NCI-H187 (cell line): ENCODE measurements at places on chromosomes 16 and 17.

DNA sequence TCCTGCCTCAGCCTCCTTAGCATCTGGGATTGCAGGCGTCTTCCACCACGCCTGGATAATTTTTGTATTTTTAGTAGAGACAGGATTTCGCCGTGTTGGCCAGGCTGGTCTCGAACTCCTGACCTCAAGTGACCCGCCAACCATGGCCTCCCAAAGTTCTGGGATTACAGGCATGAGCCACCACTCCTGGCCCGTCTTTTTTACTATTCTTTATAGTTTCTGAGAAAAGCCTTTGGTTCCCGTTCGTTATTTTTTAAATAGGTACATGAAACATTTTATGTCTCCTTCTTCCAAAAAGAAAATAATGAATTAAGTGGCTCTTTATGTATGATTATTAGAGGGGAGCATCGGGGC, 570 bp upstream of the BCO1 start:
- DNase-seq, result no peak

DNA sequence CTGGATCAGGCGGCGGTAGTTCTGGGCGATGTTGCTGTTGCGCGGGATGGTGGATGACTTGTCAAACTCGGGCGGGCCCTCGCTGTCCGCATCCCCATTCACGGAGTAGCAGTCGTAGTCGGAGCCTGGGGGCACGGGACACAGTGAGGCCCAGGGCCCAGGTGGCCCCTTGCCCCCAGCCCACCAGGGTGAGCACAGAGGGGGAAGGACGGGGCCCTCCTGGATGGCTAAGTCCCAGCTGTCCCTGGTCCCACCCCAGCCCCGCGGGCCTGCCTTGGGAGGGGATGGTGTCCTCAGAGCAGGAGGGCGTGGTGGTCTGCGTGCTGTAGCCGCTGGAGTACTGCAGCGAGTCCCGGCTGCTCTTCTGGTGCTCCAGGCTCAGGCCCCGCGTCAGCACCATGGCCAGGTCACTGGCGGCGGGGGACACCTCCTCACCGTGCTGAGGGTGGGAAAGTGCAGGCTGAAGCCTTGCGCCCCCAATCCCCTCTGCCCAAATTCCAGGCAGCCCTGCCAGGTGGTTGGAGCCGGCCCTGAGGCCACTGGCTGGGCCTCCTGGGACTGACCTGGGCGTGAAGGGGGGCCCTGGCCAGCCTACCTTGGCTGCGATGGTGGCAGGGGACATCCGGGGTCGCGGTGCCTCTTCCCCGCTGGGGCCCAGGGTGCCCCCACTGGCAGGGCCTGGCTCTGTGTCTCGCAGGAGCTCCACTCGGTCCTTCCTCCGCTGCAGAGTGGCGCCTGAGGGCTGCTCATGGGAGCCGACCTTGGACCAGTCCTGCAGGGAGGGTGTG, 18.2 kb downstream of the IL34 start:
- no peak for DNase-seq

GRCh38 chr17:31495022-31495885, 103.8 kb downstream of the RAB11FIP4 start:
- no peak for DNase-seq

- DNase-seq, result no peak
These were observed 1.8 kb downstream of the SREBF1 start for GRCh38 chr17:17834974-17835373.

GRCh38 chr17:45432405-45433158, at the start of gene ARHGAP27:
Gene ARHGAP27 (minus strand): TSS chr17:45432870. CDS start chr17:45430279, 2,591 bp downstream.
- no peak for DNase-seq

GRCh38 chr16:86505185-86505898, 5.0 kb upstream of the FOXF1 start:
- no peak for DNase-seq

DNA sequence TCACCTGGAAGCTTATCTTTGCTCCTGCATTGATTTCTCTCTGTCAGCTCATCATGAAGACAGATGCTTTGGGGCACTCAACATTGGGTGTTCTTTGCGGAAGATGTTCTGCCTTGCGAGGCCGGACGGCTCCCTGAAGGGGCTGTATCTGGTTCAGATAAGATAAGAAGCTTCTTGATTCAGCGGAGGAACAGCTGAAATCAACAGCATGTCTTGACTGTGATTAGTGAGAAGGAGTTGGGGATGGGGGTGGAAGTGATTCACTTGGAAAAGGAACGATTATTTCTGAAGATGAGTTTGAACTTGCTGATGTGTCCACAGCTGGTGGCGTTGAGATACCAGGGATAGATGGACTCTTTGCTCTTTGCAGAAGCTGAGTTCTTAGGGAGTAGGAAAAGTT, 126.9 kb upstream of the WSCD1 start:
- no peak for DNase-seq

- no peak for DNase-seq
These were observed 8.7 kb upstream of the SLC25A39 start for GRCh38 chr17:44333371-44333770.

DNA sequence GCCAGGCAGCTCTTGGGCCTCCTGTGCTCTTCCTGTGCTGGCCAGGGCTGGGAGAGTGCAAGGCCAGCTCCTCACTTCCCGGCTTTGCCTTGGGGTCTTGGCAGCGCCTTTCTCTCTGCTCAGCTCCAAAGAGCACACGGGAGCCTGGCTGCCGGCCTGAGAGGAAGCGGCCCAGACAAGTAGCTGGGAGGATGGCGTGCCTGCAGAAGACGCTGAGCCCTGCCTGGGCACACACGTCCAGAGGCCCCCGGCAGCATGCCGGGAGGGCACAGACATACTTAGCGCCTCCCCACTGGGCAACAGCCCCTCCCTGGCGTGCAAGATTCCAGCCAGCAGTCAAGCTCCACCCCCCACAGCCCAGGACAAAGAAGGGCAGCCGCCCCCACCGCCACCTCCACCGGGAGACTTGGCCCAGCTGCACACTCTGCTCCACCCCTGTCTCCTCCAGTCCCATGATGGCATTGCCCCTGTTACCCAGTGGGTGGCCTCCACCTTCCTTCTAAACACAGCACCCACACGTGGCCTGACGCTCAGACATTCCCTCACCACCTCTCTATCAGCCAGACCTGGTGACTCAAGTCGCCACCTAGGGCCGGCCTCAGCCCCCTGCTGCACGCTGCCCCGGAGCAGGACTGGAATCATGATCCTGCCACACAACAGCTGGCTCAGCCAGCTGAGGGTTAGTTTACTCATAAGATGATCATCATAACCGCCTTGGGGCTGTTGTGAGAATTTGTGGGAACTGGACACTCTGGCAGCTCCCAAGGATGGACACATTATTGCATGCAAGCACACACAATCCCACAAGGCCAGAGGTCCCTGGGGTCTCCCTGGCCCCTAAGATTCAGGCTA, 12.4 kb downstream of the SGCA start:
- DNase-seq, result no peak

GRCh38 chr17:1271441-1271840, 1.2 kb downstream of the BHLHA9 start:
- no peak for DNase-seq

DNA sequence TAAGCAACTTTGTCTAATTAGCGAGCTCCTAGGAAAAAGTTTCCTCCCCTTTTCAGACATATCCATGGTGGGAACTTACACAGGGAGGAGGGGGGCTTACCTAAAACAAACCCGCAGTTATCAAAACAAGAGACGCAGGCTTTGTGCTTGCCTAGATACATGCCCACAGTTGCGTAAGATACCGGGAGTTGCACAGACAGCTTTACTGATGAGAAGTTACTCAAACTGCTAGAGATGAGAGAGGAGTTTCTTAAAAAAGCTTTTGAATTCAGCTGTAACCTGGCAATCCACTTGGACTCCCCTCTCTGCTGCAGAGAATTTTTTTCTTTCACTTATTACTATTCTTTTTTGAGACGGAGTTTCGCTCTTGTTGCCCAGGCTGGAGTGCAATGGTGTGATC, 6.8 kb upstream of the ZP2 start:
- DNase-seq, result no peak

GRCh38 chr16:50269061-50269705, 2.8 kb downstream of the ADCY7 start:
- DNase-seq, result no peak

GRCh38 chr16:4893103-4893862, 43.7 kb downstream of the PPL start:
- DNase-seq, result no peak

DNA sequence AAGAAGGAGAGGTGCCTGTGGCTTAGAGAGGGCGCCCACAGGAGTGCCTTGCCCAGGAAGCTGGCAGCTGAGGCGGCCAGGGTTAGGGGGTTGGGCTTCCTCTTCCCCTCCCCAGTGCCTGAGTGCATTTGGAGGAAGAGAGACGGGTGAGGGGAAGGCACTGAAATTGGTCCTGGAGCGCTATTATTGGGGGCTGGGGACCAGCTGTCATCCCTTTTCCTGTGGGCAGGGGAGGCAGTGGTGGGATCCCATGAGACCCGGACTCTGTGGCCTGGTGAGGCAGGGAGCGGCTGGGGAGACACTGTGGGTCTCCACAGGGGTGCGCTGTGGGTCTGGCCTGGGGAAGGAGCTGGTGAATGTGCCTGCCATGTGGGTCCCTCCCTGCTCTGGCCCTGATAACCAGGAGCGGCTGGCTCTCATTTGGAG, 259.7 kb downstream of the SEC14L1 start:
- DNase-seq, result no peak

DNA sequence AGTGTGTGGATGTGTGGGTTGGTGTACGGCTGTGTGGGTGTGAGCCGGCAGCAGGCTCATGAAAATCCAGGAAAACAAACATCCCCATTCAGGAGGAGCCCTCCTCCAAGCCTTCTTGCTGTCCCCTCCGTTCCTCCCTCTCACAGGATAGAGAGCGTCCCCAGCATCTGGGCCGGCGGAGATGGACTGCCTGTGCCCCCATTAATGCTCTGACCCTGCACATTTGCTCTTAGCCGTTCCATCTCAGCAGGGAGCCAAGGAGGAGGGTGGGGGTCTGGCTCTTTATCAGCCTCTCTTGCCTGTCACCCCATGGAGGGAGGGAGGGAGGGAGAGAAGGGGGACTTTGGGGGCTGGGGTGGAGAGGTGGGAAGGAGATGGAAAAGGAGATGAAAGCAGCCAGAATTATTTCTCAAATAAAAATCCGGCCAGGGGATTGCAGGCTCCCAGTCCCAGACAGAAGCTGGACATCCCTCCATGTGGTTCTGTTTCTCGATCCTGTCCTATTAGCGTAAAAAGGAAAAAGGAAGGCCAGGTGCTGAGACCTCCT, 240.0 kb upstream of the ZFHX3 start:
- DNase-seq, result no peak

- DNase-seq, result no peak
These were observed 30.3 kb downstream of the CDK5R1 start for GRCh38 chr17:32516940-32517701.

DNA sequence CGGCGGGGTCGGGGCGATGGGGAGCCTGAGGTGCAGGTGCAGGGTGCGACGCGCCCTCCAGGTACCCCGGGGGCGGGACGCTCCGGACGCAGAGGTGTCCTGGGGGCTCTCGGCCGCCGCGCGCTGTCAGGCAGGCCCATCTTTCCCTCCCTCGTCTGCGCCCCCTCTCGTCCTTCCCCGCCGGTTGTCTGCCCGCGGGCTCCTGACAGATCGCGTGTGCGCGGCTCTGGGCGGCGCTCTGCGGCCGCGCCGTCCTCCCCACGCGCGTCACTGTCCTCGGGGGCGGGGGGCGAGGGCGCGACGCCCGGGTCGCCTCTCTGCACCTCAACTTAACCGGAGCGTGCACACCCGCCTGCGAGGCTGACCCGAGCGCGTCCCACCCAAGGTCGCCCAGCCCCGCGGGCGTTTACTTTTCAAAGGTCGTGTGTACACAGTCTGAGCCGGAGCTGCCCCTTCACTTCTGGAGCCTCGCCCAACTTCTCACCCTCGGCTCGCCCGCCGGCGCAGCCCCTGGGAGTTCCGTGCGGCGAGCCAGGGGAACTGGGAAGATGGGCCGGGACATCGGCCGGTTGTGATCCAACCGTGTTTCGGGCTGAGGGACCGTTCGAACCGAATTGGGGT, 512 bp downstream of the AKAP1 start:
- DNase-seq, result no peak

GRCh38 chr16:63442246-63442645, 1406.0 kb upstream of the CDH8 start:
- DNase-seq, result no peak

DNA sequence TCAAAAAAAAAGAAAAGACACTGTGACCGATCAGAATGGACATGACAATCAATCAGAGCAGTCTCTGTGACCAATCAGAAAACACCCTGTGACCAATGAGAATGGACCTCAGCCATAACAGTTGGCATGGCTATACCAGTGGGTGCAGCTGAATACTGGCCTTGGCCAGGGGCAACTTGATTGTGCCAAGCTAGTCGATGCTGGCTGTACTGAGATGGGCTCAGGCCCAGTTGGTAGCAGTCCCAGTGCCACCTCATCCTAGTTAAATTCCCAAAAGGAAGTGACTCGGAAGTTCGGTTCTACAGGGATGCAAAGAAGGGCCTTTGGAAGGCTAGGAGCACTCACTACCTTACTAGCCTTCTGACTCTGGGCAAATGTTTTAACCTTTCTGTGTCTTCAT, 37.2 kb upstream of the BCO1 start:
- no peak for DNase-seq

- DNase-seq, result no peak
These were observed 187.5 kb downstream of the TANC2 start for GRCh38 chr17:63153488-63153887.

DNA sequence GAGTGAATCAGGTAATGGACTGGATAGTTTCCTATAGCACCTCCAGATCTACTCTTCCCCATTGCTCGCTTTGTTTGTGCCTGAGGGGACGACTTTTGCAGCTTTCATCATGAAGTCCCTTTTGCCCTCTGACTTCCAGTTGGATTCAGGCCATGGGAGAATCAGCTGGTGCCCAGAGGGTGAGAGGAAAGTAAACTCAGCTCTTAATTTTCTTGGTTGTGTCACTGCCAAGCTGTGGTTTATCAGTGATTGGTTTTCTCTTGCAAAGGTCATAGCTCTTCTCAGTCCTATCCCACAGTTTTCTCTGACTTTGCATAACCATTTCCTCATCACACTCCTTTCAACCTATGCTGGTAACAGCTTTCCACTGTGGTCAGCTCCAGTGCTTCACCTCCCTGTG, 200.1 kb downstream of the KCNJ2 start:
- DNase-seq, result no peak

DNA sequence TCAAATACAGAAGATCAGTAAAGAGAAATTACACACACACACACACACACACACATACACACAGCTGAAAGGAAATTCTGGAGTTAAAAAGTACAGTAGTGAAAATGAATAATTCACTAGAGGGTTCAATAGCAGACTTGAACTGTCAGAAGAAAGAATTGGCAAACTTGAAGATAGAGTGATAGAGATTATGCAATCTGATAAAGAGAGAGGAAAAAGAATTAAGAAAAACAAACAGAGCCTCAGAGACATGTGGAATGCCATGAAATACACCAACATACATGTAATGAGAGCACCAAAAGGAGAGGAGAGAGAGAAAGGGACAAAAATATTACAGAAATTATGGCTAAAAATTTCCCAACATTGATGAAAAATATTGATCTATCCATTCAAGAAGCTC, 60.7 kb downstream of the MMD start:
- DNase-seq, result no peak

DNA sequence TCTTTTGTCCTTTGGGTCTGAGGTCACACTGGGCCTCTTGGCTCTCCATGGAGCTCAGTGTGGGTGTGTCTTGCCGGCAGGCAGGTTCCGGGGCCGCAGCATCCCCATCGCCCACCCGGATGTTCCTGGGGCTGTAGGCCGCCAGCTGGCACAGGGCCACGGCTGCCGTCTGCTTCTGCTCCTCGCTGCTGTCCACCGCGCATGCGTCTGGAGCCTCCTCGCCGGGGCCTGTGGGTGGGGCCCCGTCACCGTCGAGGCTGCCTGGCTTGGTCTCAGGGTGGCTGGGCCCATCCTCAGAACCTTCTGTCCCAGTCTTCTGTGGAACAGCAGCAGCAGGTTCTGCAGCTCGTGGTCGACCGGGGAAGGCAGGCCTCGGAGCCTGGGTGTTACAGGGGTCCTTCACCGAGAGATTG, 9.6 kb downstream of the ZNF750 start:
- DNase-seq, result peak; percentile 44
